NCI-H1436 treated with DMSO at 0.1 percent for 48 hours (cell line): ENCODE measurements at places on chromosomes 5 and 9.

GRCh38 chr5:176573564-176574296 is 24.6 kb downstream of the CDHR2 start:
- DNase-seq: no peak

DNA sequence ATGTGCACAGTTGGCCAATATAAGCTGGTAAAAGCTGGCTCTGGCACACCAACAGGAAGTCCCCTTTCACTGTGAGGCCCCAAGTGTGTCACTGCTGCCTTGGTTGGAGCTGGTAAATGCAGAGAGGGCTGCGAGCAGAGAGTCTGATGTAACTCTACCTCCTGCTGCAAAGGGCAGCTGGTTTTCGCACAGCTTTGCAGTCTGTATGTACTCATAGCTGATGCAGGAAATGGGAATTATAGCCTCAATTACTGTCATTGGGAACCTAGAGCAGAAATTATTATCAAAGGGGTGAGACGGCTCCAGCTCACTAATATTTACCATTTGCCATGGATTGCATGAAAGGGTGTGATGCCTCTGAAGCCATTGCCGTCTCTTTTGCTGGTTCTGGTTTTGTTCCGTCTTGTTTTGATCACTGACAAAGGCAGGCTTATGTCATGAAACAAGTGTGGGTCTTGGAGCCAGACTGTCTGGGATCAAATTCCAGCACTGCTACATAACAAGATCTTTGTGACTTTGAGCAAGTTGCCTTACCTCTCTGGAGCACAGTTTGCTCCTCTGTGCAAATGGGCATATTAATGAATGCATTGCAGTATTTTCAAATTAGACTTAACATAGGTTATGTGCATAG is 124.3 kb upstream of the SLC25A48 start:
- DNase-seq: no peak

GRCh38 chr9:122071715-122072114 is 21.4 kb downstream of the TTLL11 start:
- no peak for DNase-seq

- no peak for DNase-seq
Observed at GRCh38 chr5:61277190-61277589, 54.9 kb upstream of the ZSWIM6 start.

DNA sequence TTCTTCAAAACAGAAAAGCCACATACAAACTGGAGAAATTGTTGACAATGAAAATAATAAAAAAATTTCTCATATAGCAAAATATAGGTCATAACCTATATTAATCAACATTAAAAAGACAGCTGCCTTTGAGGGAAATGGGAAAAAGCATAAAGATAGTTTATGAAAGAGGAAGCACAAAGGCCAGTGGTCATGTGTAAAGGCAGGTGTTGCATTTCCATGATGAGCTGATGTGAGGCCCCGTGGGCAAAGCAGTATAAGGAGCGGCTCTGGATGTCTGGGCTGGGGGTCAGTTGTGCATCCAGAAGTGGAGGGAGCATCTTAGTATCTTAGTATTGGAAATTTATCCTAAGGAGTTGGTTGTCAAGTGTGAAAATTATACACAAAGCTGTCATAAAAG is 18.3 kb downstream of the NDUFS6 start:
- no peak for DNase-seq

GRCh38 chr5:31008231-31008630 is 185.3 kb upstream of the CDH6 start:
- no peak for DNase-seq

GRCh38 chr9:72657023-72657422 is 135.6 kb downstream of the TMC1 start:
- no peak for DNase-seq

- DNase-seq: no peak
Observed at GRCh38 chr5:150487199-150488061, 20.5 kb upstream of the NDST1 start.

GRCh38 chr5:179230061-179230461 is 115.2 kb downstream of the ADAMTS2 start:
- DNase-seq: no peak

GRCh38 chr5:53983568-53984460 is 326.6 kb downstream of the ARL15 start:
- no peak for DNase-seq

DNA sequence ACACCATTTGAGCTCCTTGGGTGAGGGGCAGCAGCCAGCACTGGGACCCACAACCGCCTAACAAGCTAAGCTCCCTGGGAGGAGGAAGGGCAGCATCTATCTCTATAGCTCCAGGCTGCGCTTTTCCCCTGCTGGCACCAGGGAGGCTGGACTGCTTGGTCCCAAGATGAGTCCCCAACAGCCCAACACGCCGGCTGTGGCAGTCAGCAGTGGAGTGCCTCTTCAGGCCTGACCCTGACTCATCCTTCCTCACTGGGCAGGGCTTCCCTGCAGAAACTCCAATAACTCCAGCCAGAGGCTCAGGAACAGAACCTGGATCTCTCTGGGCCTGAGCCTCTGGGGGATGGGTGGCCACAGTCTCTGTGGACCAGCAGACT is 113.7 kb upstream of the ADAMTS16 start:
- no peak for DNase-seq

- no peak for DNase-seq
Observed at GRCh38 chr5:74639807-74640449, 600 bp downstream of the ENC1 start.

GRCh38 chr5:72238712-72239445 is 81.2 kb downstream of the MRPS27 start:
- no peak for DNase-seq

DNA sequence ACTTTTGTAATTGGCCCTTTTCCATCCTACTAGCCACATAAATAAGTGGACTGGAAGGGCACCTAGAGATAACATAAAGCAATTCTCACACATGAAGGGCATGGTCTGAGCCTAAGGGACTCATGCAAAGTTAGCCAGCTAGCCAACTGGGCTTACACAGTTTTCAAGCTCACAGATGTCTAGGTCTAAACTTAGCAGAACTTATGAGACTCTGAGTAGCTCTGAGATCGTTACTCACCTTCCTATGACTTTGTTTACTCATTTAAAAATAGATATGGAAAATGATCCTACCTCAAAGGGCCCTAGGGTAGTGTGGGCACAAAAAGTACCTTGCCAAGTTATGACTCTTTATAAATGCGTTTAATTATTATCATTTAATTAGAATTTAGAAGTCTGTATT is 410.4 kb upstream of the MPDZ start:
- DNase-seq: no peak

DNA sequence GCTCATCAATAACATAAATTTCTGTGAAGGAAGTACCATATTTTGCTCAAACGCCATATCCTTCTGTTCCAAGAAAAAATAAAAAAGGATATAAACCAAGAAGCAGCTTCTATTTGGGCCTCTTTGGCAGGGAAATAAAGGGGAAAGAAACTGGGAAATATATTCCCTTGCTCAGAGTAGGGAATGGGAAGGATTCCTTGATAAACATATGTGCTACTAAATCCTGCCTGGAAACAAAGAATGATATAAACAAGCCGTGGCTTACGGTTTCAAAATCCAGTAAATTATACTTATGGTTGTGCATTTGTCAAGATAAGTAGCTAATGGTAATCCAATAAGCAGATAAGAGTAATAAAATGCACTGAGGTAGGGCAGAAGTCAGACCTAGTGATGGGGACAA is 481.6 kb downstream of the NTRK2 start:
- DNase-seq: no peak

DNA sequence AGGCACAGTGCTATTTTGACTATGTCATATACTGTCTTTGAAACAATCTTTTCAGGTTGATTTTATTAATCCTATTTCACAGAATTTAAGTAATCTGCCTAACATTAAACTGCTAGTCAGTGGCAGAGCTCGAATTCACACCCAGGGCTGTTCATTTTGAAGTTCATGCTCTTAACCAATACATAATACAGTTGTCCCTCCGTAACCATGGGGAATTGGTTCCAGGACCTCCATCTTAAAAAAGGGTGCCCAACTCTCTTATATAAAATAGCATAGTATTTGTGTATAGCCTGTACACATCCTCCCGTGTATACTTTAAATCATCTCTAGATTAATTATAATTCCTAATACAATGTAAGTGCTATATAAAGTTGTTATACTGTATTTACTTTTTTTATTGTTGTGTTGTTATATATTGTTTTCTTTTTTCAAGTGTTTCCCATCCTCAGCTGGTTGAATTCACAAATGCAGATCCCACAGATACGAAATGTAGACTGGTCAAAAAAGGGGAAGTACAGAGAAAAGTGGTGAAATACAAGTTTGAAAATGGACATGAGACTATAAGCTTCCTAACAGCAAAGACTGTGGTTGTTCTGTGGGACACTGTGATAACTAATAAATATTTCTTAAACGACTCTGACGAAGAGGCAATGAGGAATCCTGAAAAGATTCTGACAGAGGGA is 18.3 kb downstream of the RFX3 start:
- DNase-seq: no peak

DNA sequence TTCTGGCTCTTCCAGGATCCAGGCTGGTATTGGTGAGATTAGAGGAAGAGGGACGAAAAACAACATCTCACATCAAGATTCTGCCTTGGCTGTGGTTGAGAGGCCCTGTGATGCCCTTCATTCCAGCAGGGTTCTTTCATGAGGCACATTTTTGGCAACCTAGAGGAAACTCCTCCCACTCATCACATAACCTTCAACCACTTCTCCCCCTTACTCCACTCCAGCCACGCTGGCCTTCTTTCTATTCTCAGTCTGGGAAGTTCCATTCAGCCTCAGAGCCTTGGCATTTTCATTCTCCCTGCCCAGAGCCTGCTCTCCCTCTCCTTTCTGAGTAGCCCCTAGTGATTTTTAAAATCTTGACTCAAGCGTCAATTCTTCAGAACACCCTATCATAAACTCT is 337.5 kb downstream of the ZSWIM6 start:
- DNase-seq: no peak

GRCh38 chr9:36486933-36487481 is 85.7 kb upstream of the MELK start:
- DNase-seq: no peak

DNA sequence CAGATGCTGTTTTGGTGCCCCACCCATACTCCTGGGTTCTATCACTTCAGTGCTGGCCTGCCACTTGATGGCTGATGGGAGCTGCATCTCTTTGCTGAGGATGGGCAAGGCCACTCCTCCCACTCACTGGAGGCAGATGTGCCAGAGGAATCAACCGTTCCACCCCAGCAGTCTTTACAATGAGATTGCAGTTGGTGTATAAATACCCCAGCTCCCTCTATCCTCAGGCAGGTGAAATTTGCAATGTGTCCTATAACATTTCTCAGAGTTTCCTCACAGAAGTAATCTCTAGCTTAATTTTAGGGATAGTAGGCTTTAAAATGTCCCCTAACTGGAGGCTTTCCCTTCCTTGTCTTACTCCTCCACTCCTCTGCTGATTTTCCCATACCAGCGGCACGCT is 36.5 kb upstream of the ERCC6L2 start:
- DNase-seq: no peak

DNA sequence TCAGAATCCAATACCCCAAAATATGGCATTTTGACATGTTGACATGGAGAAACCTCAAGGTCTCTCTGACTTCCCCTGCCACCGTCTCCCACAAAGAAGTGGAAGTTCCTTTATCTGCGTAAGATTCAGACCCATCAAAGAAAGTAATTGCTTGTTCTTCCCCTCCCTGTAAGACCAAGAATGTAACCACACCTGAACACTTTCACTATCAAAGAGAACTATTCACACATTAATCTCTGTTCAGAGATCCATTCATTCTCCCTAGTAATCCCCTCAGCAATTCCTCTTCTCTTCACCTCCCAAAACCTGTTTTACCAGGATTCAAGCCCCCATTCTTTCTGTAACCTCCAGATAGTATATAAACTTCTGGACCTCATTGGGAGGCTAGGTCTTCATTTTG is 4.1 kb upstream of the SLC1A1 start:
- no peak for DNase-seq

GRCh38 chr5:87120518-87121303 is 147.0 kb upstream of the RASA1 start:
- no peak for DNase-seq

- no peak for DNase-seq
Observed at GRCh38 chr5:177035976-177036375, 13.5 kb downstream of the ZNF346 start.

DNA sequence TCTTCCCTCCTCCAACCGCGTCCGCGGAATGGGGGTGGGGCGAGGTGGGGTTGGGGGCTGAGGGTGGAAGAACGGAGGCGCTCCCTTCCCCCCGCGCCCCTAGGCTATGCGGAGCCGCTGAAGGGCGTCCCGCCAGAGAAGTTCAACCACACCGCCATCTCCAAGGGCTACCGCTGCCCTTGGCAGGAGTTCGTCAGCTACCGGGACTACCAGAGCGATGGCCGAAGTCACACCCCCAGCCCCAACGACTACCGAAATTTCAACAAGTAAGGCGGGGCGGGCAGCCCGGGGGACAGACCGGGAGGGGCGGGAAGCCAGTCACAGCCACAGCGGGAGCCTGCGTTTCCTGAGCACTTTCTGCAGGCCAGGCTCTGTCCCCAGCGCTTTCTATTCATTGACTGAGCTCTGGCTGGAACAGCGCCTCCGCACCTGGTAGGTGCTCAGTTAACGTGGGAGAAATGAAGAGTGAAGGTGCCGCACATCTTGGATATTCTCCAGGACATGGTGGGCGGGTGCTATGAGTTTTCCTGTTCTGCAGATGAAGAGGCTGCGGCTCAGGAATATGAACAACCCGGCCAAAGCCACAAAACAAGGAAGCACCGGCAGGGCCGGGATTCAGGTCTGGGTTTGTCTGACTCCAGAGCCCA is 11.3 kb downstream of the MYOZ3 start:
- no peak for DNase-seq

DNA sequence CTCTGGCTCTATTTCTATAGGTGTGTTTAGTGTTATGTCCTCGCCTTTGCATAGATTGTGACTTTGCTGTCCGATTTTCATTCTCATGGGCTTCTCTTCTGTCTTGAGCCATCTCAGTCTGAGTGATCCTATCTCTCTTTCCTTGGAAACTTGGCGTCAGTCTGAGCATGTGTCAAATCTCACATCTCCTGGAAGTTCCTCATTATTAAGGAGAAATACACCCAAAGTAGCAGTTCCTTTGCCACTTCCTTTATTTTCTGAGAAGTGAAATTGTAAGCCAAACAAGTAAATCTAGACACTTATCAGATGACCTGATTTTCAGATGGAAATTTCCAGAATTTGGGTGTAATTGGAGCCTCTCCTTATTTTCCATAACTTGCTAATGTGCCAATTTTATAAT is 126.9 kb upstream of the ANKH start:
- no peak for DNase-seq

DNA sequence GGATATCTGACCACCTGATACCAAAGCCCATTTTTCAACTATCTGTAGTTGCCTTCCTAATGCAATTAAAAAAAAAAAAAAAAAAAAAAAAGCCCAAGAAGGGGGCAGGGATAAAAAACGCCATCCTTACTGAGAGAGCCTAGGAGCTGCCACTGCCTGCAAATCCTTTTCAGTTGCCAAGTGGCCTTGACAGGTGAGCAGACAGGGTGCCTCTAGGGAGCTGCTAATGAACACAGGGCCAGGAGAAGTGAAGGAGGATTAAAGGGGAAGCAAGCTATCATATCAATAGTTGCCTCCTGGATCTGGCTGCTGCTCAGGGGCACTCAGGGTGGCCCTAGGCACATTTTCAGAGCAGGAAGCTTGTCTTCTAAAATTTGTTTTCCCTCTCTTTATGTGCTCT is 547.4 kb downstream of the TLE1 start:
- no peak for DNase-seq
